ENCODE measurements at places on chromosomes 3 and 15. TPM values are rescaled to one million over a fixed set of nuclear protein-coding genes. Genes with fewer than 3 reads are reported as not detected.

DNA sequence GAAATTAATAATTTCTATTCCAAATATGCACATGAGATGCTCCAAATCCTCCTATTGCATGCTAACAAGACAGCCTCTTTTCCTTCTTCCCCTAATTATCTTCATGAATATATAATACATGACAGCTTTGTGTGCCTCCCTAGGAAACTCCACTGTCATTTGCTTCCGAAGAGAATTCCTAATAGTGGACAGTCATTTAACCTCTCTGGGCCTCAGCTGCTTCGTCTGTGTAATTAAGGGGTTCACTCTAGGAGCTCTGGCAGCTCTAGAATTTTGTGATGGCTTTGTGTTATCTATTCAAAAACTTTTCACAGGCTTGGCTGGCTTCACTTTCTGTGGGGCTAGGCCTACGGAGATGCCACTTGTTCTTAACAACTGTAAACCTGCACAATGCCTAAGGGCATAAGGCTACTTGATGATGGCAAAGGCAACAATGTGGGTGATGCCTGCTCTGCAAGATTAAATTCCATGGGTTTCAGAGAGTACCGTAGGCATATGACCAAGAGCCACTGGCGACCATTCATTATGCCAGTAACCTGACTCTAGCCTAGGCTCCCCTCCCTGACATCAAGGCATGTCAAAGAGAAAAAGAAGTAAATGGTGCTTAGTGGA lies 333.8 kb upstream of the UMPS start:
- DNase-seq: no peak

GRCh38 chr3:46715507-46716175 lies 2.0 kb downstream of the PRSS50 start:
- DNase-seq: peak; percentile 29

- DNase-seq: no peak
These were observed 52.4 kb downstream of the COPS2 start for GRCh38 chr15:49103002-49103401.

GRCh38 chr3:21654662-21655061 lies 96.3 kb downstream of the ZNF385D start:
- no peak for DNase-seq

- no peak for DNase-seq
These were observed 63.9 kb downstream of the RBM6 start for GRCh38 chr3:50003824-50004223.

- no peak for DNase-seq
These were observed 66.4 kb downstream of the PTPRG start for GRCh38 chr3:61627768-61628185.

DNA sequence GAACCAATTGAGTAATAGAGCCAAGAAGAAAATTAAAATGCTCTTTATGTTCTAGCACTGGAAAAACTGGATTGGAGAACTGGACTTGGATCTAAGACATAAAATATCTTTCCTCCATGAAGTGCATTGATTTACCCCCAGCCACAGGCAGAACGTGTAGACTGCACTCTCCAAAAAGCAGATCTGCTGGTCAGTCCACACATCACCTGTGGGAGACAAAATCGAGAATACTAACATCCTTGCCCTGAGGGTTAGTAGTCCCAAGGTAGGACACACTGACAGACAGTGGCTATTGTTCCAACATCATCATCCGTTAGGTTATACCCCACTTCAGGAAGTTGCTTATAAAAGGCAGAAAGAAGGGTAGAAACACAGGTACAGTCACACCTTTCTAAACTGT lies 257.1 kb upstream of the STT3B start:
- DNase-seq: no peak

GRCh38 chr15:40282869-40283614 lies at the start of gene ANKRD63:
Gene ANKRD63, minus strand, starts transcription at chr15:40283064. Its CDS starts 478 bp downstream, at chr15:40282586.
- DNase-seq: no peak

DNA sequence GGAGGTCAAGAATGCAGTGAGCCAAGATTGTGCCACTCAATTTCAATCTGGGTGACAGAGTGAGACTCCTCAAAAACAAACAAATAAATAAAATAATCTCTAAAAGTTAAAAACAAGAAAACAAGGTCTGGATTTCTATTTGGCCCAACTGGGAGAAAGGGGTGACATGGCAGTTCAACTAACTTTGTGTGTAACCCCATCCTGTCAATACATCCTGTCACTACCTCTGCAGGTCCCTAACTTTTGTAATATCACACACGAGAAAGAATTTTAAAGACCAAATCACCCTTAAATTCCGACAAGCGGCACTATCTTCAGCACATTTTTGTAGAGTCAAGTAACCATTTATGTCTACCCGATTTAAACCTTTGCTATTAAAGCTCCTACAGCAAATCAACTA lies 10.2 kb downstream of the SLTM start:
- no peak for DNase-seq

DNA sequence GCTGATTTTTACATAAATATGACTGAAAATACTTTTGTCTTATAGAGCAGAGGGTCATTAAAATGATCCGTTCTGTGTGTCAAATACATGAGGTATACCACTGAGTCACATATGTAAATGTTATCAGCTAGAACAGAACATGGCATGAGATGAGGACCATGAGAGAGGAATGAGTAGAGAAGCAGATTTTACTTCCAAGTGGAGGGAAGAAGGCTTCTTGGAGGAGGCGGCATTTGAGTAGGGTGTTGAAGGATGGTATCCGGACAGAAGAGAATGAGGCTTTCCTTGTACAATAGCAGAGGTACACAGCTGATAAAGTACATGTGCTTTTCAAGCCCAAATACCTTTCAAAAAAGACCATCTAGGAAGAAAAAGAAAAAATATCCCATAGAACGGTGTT lies 4.8 kb downstream of the LIPC start:
- DNase-seq: no peak

DNA sequence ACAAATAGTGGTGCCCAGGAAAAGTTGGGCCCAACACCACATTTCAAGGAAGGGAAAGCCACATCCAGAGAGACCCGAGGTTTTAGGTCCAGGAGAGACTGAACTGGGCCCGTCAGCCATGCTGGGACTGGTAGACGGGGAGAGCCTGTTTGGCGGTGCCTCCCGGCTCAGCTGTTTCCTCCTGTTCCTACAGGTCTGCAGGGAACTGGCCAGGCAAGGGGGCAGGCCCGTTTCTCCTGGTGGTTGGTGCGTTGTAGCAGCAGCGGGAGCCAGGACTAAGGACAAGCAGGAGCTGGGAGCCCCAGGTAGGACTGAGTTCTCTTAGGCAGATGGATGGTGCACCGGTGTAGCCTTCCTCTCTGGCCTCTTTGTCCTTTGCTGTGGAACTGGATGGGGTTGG lies 3.9 kb downstream of the PRKCD start:
- DNase-seq: no peak

The TERB2 gene
- total RNA-seq: not detected

The AHSG gene
- not detected for total RNA-seq

The MYL3 gene
- total RNA-seq: 6.8 TPM

The MYO1E gene
- total RNA-seq: 54.2 TPM

The LRRC49 gene
- total RNA-seq: 21.2 TPM

The BCHE gene
- 6.4 TPM for total RNA-seq

Measured in mesothelial cell of epicardium (in vitro differentiated cells).